Left ventricle myocardium inferior (tissue), 1 donor: ENCODE measurements at places on chromosomes 12 and 14. TPM values are rescaled to one million over a fixed set of nuclear protein-coding genes. Genes with fewer than 3 reads are reported as not detected.

The GALC gene
- 14.5 TPM for total RNA-seq

The BMP4 gene
- 9.8 TPM for total RNA-seq

The LTB4R gene
- total RNA-seq: 1.8 TPM

The ERBB3 gene
- 2.3 TPM for total RNA-seq

The CPNE6 gene
- total RNA-seq: not detected

The ESPL1 gene
- total RNA-seq: 0.36 TPM

The KRT83 gene
- not detected for total RNA-seq

The CMKLR1 gene
- total RNA-seq: 5.7 TPM

The SERPINA12 gene
- total RNA-seq: not detected

The SLC6A15 gene
- total RNA-seq: not detected

The CHMP4A gene
- total RNA-seq: 33.1 TPM

- no peak for DNase-seq
These were observed 27.1 kb upstream of the CLMN start for GRCh38 chr14:95346820-95347219.

DNA sequence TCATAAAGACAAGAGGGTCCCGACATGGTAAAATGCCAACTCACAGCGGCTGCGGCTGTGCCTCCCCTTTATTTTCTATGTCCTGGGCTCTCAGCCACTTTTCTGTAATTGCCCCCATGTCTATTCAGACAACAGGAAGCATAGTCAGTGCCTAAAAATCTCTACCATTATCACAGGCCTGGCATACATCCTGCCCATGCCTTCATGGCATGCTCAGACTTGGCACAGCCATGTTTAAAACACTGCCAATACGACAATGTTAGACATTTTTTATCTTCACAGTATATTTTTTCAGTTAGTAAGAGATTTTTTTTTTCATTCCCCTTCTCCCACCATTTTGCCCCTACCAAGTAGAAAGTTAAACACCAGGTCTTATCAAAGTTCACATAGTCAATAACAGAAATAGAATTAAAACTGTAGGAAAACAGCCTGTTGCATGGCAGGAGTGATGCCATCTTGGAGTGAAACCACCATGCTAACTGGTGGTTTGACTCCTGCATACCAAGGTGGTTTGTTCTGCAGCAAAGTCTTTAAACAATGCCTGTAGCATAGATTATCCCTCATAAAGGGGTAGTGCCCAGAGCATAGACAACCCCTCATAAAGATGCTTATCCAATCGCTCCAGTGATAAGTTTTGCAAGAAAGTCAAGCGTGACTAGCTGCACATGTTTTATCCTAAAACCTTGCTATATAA is 18.9 kb upstream of the CERS5 start:
- no peak for DNase-seq

- no peak for DNase-seq
These were observed 421.9 kb upstream of the PRICKLE1 start for GRCh38 chr12:43011383-43011926.

DNA sequence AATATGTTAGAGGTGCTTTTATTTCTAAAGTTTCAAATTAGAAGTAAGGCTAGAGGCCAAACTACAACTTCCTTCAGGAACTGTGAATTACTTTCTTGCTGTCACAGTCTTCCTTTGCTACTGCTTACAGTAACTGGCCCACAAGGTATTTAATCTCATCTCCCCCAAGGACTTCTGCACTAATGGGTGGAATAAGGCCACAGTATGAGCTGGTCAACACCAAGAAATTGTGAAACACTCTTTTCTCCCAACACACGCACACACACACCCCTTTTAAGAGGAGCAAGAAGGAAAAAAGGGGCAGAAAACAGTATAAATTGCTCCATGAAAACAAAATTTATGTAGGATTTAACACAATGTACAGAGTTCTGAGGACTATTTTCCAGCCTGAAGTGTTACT is 45.6 kb downstream of the SCAF11 start:
- no peak for DNase-seq

GRCh38 chr14:71985538-71986189 is 53.4 kb downstream of the RGS6 start:
- no peak for DNase-seq

DNA sequence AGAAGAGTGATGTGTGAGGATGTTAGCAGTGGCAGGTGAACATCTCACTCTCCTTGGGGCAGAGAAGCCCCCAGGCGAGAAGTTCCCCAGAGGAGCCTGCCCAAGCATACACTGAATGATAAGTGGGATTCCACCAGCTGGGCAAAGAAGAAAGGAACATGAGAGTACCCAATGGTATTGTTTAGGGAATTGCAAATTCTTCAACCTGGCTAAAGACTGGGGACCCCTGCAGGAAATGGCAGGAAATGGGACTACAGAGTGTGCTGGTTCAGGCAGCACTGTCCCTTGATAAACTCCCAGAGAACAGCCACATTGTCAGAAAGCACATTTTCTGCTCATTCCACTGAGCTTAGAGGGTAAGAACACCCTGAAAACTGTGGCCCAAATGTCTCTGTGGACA is 121.3 kb downstream of the RPS29 start:
- no peak for DNase-seq

GRCh38 chr12:130044991-130045621 is 117.2 kb upstream of the FZD10 start:
- DNase-seq: no peak

- DNase-seq: no peak
These were observed 45.4 kb downstream of the DCAF5 start for GRCh38 chr14:69107407-69108003.

DNA sequence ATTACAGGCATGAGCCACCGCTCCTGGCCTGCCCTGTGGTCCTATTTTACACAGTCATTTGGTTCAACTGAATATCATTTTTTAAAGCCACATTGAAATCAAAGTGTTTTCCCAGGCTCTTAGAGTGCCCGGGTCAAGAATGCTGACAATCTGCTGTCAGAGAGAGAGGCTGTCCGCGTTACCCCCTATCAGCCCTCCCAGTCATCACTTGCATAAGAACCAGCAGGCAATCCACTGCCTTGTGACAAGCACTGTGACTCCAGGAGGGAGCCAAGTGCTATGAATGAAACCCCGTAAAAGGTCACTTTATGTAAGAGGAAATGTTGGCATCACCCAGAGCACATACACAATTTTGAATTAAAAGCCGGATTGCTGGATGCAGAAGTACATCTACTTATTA is 13.5 kb downstream of the PHLDA1 start:
- DNase-seq: peak; percentile 49

- no peak for DNase-seq
These were observed 595.5 kb downstream of the GALC start for GRCh38 chr14:87397499-87397898.

- no peak for DNase-seq
These were observed 63.5 kb downstream of the ST8SIA1 start for GRCh38 chr12:22271023-22271422.

- peak; percentile 85 for DNase-seq
These were observed 3.4 kb downstream of the TAMALIN start for GRCh38 chr12:52010152-52010622.

- no peak for DNase-seq
These were observed 492.9 kb downstream of the VRK1 start for GRCh38 chr14:97290065-97290464.

DNA sequence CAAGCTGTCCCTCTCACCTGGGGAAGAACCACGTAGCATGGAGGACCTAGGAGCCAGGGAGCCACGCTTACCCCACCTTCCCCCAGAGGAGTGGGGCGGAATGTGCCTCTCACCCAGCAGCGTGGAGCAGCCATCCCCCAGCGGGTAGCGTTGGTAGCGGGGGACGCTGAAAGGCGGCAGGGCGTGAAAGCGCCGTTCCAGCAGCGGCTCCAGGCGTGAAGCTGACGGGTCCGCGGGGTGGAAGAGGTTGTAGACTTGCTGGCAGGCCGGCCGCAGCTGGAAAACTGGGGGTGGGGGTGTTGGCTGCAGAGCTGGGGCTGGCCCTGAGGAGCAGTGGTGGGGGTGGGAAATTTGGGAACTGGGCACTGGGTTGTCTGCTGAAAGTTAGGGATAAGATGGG is 11.9 kb downstream of the ARL6IP4 start:
- no peak for DNase-seq

- no peak for DNase-seq
These were observed 3.0 kb downstream of the NUAK1 start for GRCh38 chr12:106135781-106136180.

DNA sequence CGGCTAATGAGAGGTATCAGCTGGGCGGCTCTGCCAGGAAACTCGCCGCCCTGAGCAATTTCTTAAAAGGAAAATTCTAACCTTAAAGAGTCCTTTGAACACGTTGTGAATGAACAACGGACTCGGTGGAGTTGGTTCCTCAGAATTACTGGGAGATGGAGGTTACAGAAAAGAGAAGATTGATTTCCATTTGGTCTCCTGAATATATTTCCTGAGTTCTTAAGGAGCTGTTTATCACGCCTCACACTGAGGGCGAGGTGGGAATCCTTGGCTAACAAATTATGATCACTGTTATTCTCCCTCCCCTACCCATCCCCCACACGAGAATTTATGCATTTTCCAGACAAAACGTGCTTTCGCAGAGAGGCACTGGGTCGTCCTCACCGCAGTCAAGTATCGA is 194.5 kb upstream of the C14orf180 start:
- DNase-seq: no peak

DNA sequence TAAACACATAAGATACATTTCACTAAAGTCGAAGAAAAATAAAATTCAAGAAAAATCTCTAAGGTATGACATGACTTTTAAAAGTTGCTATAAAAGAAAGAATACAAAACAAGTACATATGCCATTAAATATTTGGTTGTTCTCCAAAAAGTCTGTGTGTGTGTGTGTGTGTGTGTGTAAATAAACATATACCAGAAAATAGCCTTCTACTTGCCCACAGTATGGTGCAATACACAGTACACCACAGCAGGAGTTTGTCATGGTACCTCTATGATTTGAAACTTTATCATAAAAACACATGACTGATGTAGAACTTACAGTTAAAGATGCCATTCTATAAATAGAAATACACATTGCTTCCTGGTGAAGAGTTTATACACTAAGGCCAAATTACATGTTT is 692.7 kb upstream of the MGAT4C start:
- no peak for DNase-seq

DNA sequence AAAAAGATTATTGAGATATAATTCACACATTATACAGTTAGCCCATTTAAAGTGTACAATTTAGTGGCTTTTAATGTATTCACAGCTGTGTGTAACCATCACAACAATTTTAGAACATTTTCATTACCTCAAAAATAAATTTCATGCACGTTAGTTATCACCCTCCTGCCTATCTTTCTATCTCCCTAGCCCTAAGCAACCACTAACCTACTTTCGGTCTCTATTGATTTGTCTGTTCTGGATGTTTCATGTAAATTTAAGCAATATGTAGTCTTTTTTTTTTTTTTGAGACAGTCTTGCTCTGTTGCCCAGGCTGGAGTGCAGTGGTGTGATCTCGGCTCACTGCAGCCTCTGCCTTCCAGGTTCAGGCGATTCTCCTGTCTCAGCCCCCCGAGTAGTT is 439.4 kb downstream of the PCNX1 start:
- DNase-seq: no peak

- DNase-seq: no peak
These were observed 60.8 kb upstream of the CLMN start for GRCh38 chr14:95380350-95381042.

GRCh38 chr14:68104518-68104917 is 284.9 kb downstream of the RAD51B start:
- no peak for DNase-seq

DNA sequence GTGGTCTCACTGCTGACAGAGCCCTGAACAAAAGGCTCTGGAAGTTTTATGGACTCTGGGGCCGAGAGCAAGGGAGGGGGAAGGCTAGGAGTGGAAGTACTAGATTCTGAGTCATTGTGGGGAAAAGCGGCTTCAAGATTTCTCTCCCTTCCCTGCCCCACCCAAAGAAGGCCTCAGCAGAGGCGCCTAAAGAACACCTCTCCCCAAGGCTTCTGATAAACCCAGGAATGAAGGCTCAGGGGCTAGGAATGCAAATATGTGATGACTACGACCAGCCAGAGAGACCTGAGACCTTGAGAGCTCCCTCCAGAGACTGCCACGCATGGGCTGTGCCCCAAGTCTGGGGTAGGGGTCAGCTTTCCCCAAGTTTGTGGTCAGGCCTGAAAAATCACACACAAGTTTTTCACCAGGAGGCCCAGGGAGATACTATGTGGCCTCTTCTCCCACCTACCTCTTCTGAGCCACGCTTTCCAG is 130.7 kb upstream of the HIF1A start:
- DNase-seq: no peak

GRCh38 chr14:29037411-29037810 is 270.8 kb downstream of the FOXG1 start:
- no peak for DNase-seq

DNA sequence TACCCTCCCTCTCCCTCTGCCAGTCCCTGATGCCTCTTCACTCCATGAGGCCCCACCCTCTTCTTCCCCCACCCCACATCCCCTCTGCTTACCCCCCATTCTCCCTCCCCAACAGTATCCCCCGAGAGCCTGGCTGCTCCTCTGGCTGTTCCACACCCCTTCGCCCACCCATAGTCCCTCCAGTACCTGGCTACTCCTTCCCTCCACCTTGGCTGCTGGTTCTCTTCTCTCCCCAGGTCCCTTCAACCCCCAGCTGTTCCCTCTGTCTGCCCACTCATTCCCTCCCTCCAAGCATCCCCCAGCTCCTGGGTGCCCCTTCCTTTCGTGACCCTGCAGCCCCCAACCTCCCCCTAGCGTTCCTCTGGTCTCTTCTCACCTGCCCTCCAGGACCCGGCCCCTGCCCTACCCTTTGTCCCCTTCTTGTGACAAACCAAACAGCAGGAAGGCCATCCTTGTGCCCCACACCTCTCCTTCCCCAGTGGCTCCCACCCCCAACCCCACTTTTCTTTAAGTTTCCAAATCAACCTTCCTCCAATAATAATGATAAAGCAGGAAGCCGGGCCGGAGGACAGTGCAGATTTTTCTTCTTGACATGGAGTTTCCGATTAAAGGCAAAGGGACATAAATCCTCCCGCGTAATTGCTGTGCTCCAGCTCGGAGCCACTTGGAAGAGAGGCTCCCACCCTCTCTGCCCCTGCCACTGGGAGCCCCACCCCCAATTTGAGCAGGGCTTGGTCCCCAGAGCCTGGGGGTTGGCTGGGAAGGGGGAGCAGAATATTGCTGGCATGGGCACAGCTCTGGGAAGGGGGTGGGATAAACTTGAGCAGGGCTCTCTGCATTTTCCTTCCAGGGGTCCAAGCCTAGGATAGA is 40.0 kb downstream of the SMUG1 start:
- no peak for DNase-seq

DNA sequence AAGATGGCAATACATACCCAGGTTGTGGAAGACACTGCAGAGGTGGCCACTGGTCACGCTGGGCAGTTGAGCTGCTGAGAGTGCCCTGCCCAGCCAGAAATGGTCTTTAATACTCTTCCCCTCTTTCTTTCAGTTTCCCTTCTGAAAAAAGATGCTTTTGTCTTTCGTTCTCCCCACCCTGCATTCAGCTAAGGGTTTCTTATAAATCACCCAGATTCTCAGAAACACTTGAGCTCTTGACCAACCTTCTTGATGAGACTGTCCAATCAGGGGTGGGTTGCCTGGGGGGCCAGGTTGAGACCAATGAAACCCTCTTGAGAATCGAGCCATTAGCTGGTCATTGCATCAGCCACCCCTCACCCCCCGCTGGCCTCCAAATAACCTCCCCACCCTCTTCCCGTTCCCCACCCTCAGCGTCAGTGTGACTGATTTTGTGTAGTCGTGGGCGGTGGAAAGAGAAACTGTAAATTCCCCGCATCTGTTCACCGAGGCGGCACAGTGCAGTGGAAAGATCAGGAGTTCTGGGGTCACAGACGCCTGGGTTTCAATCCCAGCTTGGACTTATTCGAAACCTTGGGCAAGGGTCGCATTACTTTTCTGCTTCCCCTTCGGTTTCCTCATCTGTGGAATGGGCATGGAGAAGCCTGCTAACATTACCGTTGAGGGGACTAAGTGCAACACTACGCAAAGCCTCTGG is 52.3 kb downstream of the SLC25A47 start:
- DNase-seq: peak; percentile 79
